Hepatocyte (in vitro differentiated cells): ENCODE measurements at places on chromosomes 11 and 22. TPM values are rescaled to one million over a fixed set of nuclear protein-coding genes. Genes with fewer than 3 reads are reported as not detected.

- H3K4me3 ChIP-seq: no peak overlapping the region
- H3K4me1 ChIP-seq: peaks cover 22% of the 10 kb centered on the region
- H3K36me3 ChIP-seq: no peaks in the 10 kb centered on the region
- no peaks in the 10 kb centered on the region for H3K27me3 ChIP-seq
- H3K27ac ChIP-seq: peak overlapping the region; percentile 52
These were observed 1.6 kb upstream of the PLAAT4 start for GRCh38 chr11:63534895-63535461.

Gene GRM5
- 0.08 and 0.27 TPM in 2 replicates for total RNA-seq

Gene DBX1
- total RNA-seq: not detected in 2 replicates

GRCh38 chr22:45485261-45485660 is 17.4 kb upstream of the FBLN1 start:
- no peaks in the 10 kb centered on the region for H3K36me3 ChIP-seq
- no peak overlapping the region for H3K4me3 ChIP-seq
- H3K27me3 ChIP-seq: no peaks in the 10 kb centered on the region
- no peak for DNase-seq
- peak overlapping the region; percentile 84 for H3K27ac ChIP-seq
- H3K4me1 ChIP-seq: peaks cover 7% of the 10 kb centered on the region

GRCh38 chr22:49726022-49726681 is 101.5 kb downstream of the BRD1 start:
- no peak overlapping the region for H3K27ac ChIP-seq
- H3K36me3 ChIP-seq: no peaks in the 10 kb centered on the region
- H3K27me3 ChIP-seq: peaks cover 48% of the 10 kb centered on the region
- DNase-seq: no peak
- H3K4me3 ChIP-seq: no peak overlapping the region

- no peaks in the 10 kb centered on the region for H3K36me3 ChIP-seq
- H3K27ac ChIP-seq: no peak overlapping the region
- no peaks in the 10 kb centered on the region for H3K4me1 ChIP-seq
- DNase-seq: peak; percentile 82
- peaks cover 13% of the 10 kb centered on the region for H3K27me3 ChIP-seq
These were observed 393.5 kb downstream of the BUD13 start for GRCh38 chr11:116379185-116379828.

Gene OR4C13
- not detected in 2 replicates for total RNA-seq

Gene ALG8
- 43.1 and 66.8 TPM in 2 replicates for total RNA-seq
